ENCODE measurements at places on chromosomes 1 and 21.
A peak's percentile ranks its signal among the peaks of the same experiment; 100 is the strongest.

- no peak for DNase-seq
These were observed 482.2 kb downstream of the CAMTA1 start for GRCh38 chr1:7267493-7267892.

GRCh38 chr1:191536791-191537429, 621.4 kb upstream of the RGS18 start:
- no peak for DNase-seq

DNA sequence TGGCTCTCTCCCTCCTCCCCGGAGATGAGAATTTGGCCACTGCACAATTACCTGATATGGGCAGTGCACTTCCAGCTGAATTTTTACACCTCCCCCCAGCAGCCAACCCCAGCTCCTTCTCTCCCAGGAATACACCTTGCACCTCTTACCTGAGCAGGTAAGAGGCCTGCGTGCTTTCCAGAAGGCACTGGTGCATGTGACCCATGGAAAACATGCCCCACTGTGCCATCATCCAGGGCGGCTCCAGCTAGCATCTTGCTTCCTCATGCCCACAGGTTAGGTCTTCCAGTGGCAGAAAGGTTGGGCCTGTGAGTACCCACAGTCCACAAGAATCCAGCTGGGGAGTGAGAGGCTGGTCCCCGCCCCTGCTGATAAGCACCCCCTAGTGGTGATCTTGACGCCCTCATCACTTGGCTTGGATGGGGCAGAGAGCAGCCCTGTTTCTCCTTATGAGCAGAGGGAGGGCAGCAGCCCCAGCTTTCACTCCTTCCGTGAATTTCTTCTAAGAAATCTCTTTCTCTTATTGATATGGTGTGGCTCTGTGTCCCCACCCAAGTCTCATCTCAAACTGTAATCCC, 57.8 kb downstream of the EDARADD start:
- DNase-seq = peak; percentile 18

DNA sequence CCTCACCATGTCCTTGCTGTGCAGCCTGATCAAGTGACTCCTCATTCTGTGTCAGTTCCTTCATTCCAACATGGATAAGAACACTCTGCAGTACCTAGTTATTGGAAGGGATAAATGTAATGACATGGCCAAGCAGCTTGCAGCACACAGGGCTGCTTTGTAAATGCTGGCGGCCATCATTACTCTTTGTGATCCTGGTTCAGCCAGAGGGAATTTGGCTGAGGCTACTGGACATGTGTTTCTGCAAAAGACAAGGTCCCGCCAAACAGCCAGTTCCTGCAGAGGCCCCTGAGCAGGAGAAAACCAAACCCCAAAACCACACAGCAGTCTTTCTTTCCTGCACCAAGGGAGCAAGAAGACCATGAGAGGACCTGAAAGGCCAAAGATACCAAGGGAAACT, 495.8 kb downstream of the AJAP1 start:
- DNase-seq = no peak

DNA sequence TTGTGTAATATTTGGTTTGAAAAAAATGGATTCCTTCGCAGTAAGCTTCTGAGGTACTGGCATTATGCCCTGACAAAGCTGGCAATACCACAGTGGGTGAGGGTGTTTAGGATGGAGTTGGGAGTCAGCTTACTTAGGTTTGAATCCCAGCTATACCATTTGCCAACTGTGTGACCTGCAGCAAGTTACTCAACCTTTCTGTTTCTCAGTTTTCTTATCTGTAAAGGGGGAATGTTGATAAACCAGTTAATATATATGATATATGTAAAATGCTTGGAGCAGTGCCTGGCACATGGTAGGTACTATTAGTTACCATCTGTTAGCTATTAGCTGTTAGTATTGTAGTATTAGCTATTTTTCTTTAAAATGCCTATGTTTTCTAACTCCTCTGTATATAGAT, 4.9 kb upstream of the HDGF start:
- no peak for DNase-seq

DNA sequence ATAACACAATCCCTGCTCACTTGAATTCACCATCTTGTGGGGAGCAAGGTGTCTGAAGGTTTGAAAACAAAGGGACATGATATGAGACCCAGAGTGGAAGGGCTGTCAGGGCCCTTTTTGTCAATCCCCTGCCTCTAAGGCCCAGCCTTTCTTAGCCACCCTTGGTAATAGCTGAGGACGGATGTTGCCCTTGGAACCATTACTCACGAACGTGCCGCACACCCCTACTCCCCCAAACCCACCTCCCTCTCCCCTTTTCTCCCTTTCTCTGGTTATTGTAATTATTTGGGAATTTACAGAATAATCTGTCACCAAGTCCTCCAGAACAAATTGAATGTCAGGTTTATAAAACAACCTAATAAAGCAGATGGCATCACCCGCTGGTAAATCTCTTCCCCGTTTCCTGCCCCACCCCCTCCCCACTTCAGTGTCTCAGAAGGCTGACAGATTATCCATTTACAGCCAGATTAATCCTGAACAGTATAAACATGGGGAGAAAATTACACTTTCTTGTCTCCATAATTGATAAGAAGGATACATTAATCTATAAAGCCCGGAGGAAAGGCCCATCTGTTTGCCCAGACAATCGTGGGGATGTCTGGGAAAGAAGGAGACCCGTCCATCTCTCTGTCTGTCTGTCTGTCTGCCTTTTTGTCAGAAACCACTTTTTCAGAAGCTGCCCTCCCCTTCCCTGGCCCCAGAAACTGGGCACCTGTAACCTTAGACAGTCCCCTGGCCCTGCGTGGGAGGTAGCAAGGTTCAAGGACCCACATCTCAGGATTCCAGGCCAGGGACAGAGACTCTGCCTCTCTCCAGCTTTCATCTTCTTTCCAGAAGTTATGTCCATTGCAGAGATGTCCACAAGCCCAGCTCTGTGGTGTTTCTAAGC, 60.6 kb upstream of the CD34 start:
- DNase-seq = no peak

DNA sequence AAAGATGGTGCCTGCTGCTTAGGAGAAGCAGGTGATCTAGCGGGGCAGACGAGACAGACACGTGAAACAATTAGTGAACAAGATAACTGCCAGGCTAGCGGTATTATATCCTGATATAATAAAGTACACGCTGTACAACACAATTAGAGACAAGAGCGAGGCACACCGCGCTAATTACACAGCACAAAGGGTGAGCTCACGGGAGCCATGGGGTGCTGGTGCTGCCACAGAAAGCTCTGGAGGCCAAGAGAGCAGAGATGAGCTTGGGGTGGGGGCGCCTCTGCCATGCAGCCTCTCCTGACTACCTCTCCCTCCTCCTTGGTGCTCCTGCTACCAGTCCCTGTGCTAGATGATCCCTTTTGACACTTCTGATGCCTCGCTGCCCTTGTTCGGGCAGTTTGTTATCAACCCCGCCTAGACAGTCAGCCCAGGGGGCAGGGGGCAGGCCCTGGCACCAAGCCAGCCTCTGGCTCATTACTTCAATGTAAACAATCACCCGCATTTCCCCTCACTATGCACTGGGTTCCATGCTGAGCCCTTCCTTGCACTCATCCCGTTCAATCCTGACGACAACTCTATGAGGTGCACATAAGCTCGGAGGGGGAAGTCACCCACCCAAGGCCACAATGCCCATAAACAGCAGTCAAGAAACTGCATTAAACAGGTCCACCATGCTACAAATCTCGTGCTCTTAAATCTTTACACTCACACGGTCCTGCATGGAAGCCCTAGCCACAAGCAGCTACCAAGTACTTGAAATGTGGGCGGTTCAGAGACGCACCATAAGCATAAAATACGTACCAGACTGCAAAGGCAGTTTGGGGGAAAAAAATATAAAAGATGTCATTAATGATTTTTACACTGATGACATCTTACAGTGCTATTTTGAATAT, 103.0 kb downstream of the SSBP3 start:
- no peak for DNase-seq

- no peak for DNase-seq
These were observed 791 bp upstream of the PIK3R3 start for GRCh38 chr1:46133181-46133658.

Data from stimulated activated CD4-positive, alpha-beta T cell treated with anti-CD3 and anti-CD28 coated beads, Interleukin-1b, Interleukin-23, amount 100 ng/mL, for 4 hours (primary cell).